ENCODE measurements at places on chromosomes 6 and 20. TPM values are rescaled to one million over a fixed set of nuclear protein-coding genes. Genes with fewer than 3 reads are reported as not detected.

The VSX1 gene
- total RNA-seq: not detected

The PPP1R3G gene
- not detected for total RNA-seq

GRCh38 chr6:39050453-39051112 is 2.0 kb downstream of the GLP1R start:
- DNase-seq: no peak

GRCh38 chr6:53854843-53855567 is 60.2 kb downstream of the LRRC1 start:
- DNase-seq: no peak

GRCh38 chr6:75931011-75931680 is 141.3 kb downstream of the IMPG1 start:
- no peak for DNase-seq

- DNase-seq: peak; percentile 35
Measured at GRCh38 chr6:109082188-109082577, 12.5 kb downstream of the SESN1 start.

GRCh38 chr20:15843777-15844176 is 729.5 kb downstream of the KIF16B start:
- DNase-seq: no peak

GRCh38 chr6:49565855-49566254 is 15.4 kb downstream of the C6orf141 start:
- DNase-seq: peak; percentile 85

All from HT1080 (cell line).